ENCODE measurements at places on chromosomes 3 and 15. TPM values are rescaled to one million over a fixed set of nuclear protein-coding genes. Genes with fewer than 3 reads are reported as not detected.

The CCR3 gene
- total RNA-seq = not detected

The MEX3B gene
- total RNA-seq = 0.94 TPM

The LRRC31 gene
- total RNA-seq = not detected

The GOLGA6A gene
- not detected for total RNA-seq

The BLM gene
- 1.7 TPM for total RNA-seq

The RYK gene
- total RNA-seq = 80.8 TPM

The LRRC34 gene
- 2.0 TPM for total RNA-seq

The SECISBP2L gene
- total RNA-seq = 47.1 TPM

The NOX5 gene
- total RNA-seq = 0.36 TPM

The PPCDC gene
- 21.5 TPM for total RNA-seq

The TIMP4 gene
- total RNA-seq = 145 TPM

The SCAMP5 gene
- 0.60 TPM for total RNA-seq

The GOLGA8Q gene
- 0.72 TPM for total RNA-seq

The CFAP161 gene
- not detected for total RNA-seq

The LMOD3 gene
- not detected for total RNA-seq

The TF gene
- 27.3 TPM for total RNA-seq

The NISCH gene
- 67.2 TPM for total RNA-seq

The ACP3 gene
- total RNA-seq = 4.1 TPM

The PEX5L gene
- 6.3 TPM for total RNA-seq

The SLC22A13 gene
- 0.94 TPM for total RNA-seq

The IQCF5 gene
- not detected for total RNA-seq

The CCK gene
- total RNA-seq = not detected

The LOXL1 gene
- total RNA-seq = 12.9 TPM

The CERS3 gene
- not detected for total RNA-seq

The CAMP gene
- total RNA-seq = not detected

The ALDH1L1 gene
- total RNA-seq = 125 TPM

The HDC gene
- total RNA-seq = 2.4 TPM

The XCR1 gene
- not detected for total RNA-seq

The FAM43A gene
- 59.3 TPM for total RNA-seq

The LSMEM2 gene
- total RNA-seq = not detected

The PRR20G gene
- total RNA-seq = not detected

The HESX1 gene
- total RNA-seq = not detected

The CHRD gene
- total RNA-seq = 9.9 TPM

The IMPG2 gene
- 0.32 TPM for total RNA-seq

The EPHB1 gene
- 1.4 TPM for total RNA-seq

The EXD1 gene
- total RNA-seq = not detected

The HRG gene
- not detected for total RNA-seq

The NCEH1 gene
- total RNA-seq = 9.3 TPM

The TNFSF10 gene
- total RNA-seq = 220 TPM

The ABHD17C gene
- 3.1 TPM for total RNA-seq

The CPNE9 gene
- total RNA-seq = not detected

The LRRC2 gene
- total RNA-seq = 5.4 TPM

The SLC9C1 gene
- total RNA-seq = 0.19 TPM

The ST3GAL6 gene
- total RNA-seq = 16.1 TPM

The GOLGA6L22 gene
- not detected for total RNA-seq

The ADAMTS7 gene
- total RNA-seq = 4.4 TPM

The UBA3 gene
- total RNA-seq = 44.9 TPM

The ZKSCAN7 gene
- 1.8 TPM for total RNA-seq

The KNG1 gene
- total RNA-seq = not detected

The CLDN18 gene
- total RNA-seq = not detected

The SYNPR gene
- total RNA-seq = not detected

The RTP1 gene
- total RNA-seq = not detected

The NR2E3 gene
- not detected for total RNA-seq

The GOLGA8J gene
- total RNA-seq = not detected

The DHX30 gene
- 43.4 TPM for total RNA-seq

The PEX11A gene
- 23.8 TPM for total RNA-seq

The CDCP1 gene
- total RNA-seq = 5.4 TPM

The GOLGA8B gene
- 59.3 TPM for total RNA-seq

The STAC gene
- 3.8 TPM for total RNA-seq

All from omental fat pad (tissue), 4 donors.